Omental fat pad (tissue), 4 donors: ENCODE measurements at places on chromosomes 6 and 20.

DNA sequence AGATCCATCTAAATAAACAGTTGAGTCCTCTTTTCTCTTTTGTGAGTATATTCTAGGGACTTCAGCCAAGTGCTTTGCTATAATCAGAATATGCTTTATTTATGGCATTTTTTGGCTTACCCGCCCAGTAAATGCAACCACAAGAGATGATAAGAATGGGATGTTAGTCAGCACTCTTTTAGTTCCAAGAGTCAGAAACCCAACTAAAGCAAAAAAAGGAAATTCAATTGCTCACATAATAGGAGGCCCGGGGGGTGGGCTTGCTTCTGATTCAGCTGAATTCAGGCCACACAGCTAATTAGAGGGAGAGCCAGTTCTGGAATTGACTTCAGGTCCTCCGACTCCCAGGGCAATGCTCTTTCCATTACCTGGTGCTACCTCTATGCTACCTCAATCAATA, 250.6 kb downstream of the FARS2 start:
- DNase-seq: no peak

- no peak for DNase-seq
Measured at GRCh38 chr6:89433252-89434149, 549 bp downstream of the ANKRD6 start.

- no peak for DNase-seq
Measured at GRCh38 chr6:149053848-149054558, 263.5 kb upstream of the TAB2 start.

DNA sequence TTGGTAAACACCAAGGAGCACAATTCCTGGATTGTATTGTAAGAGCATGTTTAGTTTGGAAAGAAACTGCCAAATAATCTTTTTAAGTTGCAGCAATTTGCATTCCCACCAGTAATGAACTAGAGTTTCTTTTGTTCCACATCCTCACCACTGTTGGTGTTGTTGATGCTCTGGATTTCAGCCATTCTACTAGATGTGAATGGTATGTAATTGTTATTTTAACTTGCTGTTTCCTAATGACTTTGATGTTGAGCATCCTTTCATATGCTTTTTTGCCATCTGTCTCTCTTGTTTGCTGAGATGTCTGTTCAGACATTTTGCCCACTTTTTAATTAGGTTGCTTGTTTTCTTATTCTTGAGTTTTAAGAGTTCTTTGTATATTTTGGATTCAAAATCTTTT, 1654.1 kb downstream of the GRIK2 start:
- no peak for DNase-seq

- DNase-seq: no peak
Measured at GRCh38 chr6:110385458-110385863, 27.3 kb upstream of the METTL24 start.

DNA sequence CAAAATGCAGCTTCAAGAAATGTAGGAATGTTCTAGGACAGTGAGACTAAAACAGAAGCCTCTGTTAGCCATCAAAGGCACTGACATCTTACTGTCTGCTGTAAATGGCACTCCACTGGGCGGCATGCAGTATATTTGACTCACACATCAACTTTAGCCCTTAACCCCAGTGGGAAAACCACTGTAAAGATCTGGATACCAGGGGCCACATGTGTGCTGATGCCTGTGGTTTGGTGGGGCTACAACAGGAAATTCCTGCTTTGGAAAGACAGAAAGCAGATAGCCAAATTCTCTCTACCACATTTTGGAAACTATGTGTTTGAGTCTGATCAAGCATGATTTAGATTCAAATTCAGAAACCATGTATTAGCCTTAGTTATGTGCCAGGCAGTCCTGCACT, 4.3 kb downstream of the PFDN4 start:
- no peak for DNase-seq

DNA sequence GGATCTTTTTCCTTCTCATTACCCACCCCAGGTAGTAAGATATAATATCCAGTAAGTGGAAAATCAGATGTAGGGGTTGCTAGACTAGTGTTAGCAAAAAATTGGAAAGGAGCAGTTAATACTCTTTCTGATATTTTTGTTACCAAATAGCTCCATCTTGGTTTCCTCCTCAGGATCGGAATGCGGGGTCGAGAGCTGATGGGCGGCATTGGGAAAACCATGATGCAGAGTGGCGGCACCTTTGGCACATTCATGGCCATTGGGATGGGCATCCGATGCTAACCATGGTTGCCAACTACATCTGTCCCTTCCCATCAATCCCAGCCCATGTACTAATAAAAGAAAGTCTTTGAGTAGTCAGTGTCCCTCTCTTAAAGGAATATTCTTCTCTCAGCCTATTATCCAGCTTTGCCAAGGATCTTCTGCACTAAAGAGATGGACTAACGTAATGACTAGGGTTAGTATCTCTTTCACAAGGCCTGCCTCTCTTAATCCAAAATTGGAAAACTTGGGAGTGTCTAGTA, 1.5 kb downstream of the ROMO1 start:
- DNase-seq: no peak

GRCh38 chr6:116994447-116994846, 117.4 kb downstream of the RFX6 start:
- DNase-seq: no peak

DNA sequence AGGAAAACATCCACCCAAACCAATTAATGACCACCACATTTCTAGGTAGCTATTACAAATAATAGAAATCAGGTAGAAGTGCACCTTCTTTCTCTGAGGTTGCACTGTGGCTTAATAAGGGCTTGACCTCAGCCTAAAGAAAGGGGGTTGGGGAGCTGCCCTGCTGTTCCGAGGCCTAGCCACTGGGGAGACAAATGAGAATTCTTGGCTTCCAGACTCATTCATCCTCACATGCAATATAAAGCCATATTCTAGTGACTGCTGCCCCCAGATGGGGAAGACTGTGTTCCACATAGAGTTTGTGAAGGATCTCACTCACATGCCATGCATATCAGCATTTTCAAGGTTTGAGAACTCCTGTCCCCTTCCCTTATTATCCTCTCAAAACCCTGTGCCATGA, 22.9 kb downstream of the SAYSD1 start:
- no peak for DNase-seq

- no peak for DNase-seq
Measured at GRCh38 chr20:17654649-17655285, 27.3 kb downstream of the RRBP1 start.

DNA sequence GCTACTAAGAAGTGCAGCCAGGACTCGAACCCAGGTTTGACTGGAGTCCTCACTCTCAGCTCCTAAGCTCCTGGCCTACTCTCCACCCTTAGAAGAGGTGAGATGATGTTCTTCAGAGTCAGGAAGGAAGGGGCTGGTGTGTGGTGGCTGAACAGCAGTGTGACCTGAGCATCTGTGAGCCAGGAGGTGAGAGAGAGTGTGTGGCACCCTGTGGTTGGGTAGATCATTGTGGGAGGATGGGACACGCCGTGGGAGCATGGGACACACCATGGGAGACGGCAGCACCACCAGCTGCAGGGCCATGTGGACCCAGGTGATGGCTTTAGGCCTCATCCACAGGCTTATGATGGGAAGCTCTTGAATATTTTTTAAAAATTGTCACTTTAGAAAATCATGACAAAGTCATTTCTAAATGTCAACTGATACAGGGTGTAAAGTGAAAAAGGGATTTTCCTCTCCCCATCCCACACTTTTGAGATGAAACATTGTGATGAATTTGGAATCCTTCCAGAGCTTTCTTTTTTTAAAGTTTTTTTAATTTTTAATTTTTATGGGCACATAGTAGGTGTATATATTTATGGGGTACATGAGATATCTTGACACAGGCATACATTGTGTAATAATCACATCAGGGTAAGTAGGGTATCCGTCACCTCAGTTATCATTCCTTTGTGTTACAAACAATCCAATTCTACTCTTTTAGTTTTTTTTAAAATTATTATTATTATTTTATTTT, 31.6 kb downstream of the SRC start:
- no peak for DNase-seq

- DNase-seq: no peak
Measured at GRCh38 chr6:156347656-156348055, 429.5 kb upstream of the ARID1B start.

DNA sequence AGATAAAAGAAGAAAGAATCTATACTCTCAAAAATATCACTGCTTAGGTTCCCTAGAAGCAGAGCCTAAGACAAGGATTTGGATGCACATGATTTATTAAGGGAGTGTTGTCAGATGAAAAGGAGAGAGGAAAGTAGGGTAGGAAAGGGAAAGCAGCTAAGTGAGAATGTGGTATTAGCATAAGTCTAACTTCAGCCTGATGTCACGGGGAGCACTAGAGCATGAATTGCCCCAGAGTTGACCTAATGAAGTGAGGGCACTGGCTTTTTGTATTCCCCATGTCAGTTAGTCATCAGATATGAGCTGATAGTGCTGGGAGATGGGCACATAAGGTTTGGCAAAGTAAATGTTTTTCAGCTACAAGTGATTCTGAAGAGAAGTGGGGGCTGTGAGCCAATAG, 129.0 kb upstream of the THEMIS start:
- no peak for DNase-seq

DNA sequence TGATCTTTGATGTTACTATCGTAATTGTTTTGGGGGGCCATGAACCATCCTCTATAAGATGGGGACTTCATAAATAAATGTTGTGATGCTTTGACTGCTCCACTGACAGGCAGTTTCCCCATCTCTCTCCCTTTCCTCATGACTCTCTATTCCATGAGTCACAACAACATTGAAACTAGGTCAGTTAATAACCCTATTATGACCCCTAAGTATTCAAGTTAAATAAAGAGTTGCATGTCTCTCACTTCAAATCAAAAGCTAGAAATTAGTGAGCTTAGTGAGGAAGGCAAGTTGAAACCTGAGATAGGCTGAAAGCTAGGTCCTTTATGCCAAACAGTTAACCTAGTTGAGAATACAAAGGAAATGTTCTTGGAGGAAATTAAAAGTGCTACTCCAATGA, 491.0 kb downstream of the HAO1 start:
- no peak for DNase-seq

DNA sequence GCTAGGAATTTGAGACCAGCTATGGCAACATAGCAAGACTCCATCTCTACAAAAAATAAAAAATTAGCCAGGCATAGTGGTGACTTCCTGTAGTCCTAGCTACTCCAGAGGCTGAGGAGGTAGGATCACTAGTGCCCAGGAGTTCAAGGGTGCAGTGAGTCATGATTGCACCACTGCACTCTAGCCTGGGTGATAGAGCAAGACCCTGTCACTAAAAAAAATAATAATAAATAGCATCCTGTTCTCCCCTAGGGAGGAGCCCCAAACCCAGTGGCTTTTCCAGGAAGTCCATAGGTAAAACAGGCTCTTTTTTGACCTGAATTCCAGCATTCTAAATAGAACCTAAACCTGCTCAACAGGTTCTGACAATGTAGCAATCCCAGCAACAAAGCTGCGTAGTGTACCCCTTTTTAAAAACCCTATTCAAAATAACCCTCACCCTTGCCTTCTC, 192.0 kb downstream of the ALDH8A1 start:
- DNase-seq: no peak

DNA sequence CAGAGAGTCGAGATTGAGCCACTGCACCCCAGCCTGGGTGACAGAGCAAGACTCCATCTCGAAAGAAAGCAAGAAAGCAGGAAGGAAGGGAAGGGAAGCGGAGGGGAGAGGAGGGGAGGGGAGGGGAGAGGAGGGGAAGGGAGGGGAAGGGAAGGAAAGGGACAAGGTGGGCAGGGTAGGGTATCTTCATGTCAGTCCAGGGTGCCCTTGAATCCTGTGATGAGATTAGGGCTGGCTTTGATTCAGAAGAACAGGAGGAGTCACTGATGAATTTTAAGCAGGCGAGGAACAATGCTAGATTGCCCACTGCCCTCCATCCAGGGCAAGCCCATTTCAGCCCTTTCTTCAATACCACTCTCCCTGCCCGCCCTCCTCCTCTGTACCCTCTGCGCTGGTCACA, 35.0 kb upstream of the EPB41L1 start:
- no peak for DNase-seq

DNA sequence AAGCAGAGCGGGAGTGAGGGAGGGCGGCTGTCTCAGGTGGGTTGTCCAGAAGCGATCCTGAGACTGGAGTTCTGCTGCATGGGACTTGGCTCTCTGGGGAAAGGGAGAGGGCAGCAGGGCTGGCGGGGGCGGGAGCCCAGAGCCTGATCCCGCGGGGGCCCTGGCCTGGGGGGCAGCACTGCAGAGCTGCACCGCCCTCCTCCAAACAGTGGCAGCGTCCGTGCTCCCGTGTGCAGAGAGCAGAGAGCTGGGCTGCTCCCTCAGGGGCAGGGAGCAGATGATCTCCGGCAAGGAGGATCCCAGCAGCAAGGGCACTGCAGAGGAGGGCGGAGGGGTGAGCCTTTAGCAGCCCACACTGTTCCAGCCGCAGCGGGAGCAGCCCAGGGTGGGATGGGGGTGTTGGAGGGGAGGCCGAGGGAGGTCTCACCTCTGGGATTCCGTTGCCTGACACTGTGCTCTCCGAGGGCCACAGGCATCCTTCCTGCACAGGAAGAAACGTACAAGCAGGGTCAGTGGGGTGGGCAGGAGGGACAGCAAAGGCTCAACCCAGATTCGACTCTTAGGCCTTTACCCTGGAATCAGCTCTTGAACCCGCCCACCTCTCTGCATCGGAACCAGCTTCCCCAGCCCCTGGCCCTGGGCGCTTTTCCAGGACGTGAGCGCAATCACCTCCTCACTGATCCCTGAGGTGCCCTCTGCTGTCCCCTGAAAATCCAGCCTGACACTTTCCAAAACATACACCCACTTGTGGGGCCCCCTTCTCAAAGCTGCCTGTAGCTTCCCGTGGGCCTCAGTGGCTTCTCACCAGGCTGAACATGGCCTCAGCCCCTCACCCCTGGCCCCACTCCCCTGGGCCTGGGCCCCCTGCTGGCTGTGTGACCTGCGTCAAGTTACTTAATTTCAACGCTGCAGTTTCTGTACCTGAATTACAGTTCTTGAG, 32.6 kb upstream of the ZBP1 start:
- no peak for DNase-seq

DNA sequence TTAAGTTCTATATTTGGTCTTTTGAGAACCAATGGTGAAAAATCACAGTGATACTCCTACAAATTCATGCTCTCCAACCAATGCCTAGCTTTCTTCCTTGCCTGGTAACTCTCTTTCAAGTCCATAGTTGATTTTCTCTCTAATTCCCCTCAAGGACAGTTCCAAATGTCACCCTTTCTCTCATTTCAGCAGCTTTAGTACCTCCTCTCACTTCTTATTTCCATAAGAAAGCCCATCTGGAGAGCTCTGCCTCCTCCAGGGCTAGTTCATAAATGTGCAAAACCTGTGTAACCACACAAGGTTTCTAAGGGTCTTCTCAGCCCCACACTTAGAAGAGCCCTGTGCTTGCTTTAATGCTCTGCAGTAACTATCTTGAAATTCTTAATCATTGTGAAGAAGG, 155.4 kb upstream of the PLCB4 start:
- no peak for DNase-seq
